CD4-positive, alpha-beta T cell treated with Interleukin-10 for 1 hour (primary cell): ENCODE measurements at places on chromosomes 13 and 19.
A peak's percentile ranks its signal among the peaks of the same experiment; 100 is the strongest.

DNA sequence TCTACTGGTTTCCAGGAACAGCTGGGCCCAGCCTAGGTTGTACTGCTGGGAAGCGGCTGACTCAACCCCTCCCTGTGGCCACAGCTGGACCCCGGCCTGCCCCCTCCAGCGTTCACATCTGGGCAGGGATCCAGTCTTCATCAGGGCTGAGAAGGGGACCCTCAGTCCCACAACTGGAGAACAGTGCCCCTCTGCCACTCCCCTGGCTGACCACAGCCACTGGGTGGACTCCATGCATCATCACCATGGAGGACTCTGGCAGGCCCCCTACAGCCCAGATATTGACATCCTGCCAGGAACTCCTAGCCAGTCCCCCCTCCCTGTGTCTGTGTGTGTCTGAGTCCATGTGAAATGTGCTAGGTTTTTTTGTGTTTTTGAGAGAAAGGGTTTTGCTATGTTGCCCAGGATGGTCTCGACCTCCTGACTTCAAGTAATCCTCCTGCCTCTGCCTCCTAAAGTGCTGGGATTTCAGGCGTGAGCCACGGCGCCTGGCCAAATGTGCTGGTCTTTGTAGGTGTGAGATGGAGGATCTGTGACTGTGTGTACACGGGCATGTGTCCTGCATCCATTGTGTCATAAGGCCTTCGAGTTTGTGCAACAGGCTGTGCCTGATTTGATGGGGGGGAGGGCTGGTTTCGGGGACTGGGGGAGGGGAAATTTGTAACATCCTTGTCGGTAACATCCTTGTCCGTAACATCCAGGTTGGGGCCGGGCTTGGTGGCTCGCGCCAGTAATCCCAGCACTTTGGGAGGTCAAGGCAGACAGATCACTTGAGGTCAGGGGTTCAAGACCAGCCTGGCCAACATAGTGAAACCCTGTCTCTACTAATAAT is 4.0 kb upstream of the HOOK2 start:
- no peak for DNase-seq

- DNase-seq = no peak
Observed at GRCh38 chr19:32219881-32220472, 125.4 kb upstream of the ZNF507 start.

DNA sequence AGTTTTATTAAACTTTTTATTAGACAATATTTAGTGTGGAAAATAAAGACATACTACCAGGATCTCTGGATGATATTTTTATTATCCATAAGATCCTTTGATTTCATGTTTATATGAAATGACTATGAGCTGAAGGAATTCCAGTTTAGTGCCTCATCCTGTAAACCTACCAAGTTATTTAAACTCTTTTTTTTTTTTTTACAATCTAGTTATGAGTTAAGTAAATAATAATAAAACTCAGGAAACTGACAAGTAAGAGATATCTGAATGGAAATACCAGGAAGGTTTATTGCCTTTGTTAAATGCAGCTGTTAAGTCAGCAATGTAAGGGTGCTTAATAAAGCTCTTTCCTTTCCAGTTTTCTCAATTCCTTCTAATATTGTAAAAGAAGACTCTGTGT is 53.9 kb downstream of the RXFP2 start:
- DNase-seq = no peak

- no peak for DNase-seq
Observed at GRCh38 chr13:53121919-53122318, 93.3 kb downstream of the OLFM4 start.

- DNase-seq = no peak
Observed at GRCh38 chr13:40114305-40114896, 458.9 kb downstream of the COG6 start.

DNA sequence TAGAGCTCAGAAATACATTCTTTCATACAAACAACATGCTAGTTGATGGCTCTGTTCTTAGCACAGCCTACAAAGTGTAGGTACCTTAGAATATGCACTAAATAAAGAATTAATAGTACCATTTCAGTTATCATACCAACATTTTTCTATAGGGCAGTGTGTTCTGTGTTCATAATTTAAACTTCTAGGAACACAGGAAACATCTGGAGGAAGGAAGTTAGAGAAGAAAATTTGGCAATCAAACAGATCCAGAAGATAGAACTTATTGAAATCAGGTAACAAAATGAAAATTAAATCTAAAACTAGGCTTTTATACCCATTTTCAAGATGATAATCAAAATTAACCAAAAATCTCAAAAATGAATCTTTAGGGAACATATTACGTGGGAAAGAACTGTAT is 527.5 kb downstream of the DCT start:
- DNase-seq = no peak

- peak; percentile 83 for DNase-seq
Observed at GRCh38 chr19:35142606-35143230, 337 bp upstream of the FXYD7 start.

DNA sequence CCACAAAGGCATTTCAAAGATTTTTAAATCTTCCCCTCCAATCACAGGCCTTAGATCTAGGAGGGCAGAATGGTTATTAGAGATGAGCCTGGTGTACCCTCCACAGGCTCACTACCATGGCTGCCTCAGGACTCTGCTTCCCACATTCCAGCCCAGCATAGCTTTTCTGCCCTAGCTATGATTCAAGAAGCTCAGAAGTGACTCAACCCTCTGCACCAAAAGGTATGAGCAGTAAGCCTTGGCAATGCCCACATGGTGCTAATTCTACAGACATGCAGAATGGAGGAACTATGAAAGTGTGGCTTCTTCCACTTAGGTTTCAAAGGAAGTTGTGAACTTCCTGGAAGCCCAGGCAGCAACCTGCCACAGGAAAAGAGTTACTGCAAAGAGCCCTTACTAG is 786.2 kb downstream of the SLITRK6 start:
- no peak for DNase-seq

GRCh38 chr19:41449079-41449864 is 6.3 kb downstream of the ERICH4 start:
- peak; percentile 75 for DNase-seq

GRCh38 chr19:46919324-46919723 is 58.5 kb downstream of the ARHGAP35 start:
- no peak for DNase-seq
